Cerebellar nuclear complex (tissue), 1 donor: ENCODE measurements at places on chromosomes 12 and 14.

DNA sequence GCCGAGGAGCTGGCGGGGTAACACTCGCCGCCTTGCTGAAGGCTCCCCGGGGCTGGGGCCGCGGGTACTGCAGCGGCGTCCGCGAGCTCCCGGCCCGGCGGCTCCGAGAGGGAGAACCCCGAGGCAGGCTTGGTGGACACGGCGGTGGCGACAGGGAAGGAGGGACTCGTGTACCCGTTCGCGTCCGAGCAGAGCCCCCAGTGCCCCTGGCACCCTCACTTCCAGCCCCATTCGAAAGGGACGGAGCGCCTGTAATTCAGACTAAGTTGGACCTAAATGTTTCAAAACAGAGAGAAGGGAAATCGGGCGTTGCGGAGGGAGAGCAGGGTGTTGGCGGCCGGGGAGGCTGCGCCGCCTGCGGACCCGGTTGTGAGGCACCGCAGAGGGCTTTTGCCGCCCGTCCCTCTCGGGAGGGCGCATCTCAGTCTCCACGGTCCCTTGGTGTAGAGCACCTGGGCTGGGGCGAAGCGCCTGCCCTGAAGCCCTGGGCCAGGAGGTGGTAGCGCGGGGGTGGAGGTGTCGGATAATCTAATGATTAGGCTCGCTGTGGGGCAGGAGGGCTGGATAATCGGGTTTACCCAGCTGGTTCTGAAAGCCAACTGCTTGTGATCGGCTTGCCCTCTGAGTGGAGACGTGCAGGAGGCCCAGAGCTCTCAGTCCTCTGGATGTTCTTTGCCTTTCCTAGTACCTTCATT is 771 bp downstream of the DAAM1 start:
- DNase-seq = no peak

- no peak for DNase-seq
Measured at GRCh38 chr12:30687265-30687986, 8.2 kb downstream of the IPO8 start.

DNA sequence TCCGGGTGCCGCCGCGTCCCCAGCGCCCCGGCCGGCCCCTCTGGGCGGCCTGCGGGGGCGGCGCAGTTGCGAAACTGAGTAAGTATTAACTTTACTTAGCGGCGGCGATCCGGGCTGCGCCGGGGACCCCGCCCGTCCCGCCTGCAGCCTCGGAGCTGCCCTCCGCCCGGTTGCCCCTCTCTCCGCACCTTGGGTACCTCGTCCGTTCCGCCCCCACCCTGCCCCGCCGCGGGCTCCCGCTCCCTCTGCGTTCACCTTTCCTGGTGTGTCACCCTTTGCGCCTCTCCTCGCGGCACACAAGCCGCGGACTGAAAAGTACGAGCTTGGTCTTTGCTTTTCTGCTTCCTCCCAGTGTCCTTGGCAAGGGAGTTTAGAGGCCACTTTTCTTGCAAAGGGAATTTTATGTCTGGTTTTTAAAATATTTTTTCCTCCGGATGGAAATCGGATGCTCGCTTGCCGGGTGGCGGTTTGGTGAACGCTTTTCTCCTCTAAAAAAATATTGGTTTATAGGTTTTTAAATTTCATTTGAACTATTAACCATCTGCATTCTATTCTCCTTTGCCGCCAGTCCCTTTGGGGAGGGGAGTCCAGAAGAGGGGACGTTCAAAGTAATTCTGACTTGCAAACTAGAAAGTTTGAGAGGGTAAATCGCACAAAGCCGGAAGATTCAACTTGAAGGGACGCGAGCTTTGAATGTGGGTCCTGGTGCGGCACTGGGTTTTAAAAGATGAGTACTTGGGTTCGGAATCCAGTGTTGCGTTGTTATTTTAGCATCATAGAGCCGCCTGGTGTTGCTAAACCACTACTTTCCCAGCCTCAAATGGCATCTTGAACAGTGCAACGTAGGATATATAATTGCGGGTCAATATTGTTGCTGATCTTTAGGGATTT is 834 bp downstream of the RASSF8 start:
- DNase-seq = no peak

DNA sequence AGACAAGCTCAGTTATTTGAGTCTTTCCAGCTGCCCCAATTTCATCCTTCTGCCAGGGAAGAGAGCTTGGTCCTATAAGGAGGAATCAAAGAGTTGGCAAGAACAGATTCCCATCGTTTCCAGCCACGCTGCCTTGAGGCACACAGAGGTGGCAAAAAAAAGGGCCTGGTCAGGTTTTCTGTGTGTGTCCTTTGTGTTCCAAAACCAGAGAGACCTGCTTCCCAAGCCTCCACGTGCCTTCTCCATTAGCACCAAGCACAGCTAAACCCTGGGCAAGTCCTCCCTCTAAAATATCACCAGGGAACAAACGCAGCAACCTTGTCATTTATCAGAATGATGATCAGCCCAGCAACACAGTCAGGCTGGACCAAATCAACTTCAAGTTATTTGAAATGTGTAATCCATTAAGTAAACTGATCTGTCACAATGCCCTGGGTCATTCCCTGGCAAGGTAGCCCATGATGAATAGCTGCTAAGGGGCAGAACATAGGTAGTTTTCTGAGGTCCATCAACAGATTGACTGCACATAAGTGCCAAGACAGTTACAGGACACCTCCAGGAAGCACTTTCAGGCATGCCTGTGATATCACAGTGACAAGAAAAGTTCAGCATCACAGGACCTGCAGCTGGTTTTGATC is 28.6 kb upstream of the C12orf42 start:
- no peak for DNase-seq

GRCh38 chr12:57760347-57760982 is 5.6 kb downstream of the MARCHF9 start:
- no peak for DNase-seq

DNA sequence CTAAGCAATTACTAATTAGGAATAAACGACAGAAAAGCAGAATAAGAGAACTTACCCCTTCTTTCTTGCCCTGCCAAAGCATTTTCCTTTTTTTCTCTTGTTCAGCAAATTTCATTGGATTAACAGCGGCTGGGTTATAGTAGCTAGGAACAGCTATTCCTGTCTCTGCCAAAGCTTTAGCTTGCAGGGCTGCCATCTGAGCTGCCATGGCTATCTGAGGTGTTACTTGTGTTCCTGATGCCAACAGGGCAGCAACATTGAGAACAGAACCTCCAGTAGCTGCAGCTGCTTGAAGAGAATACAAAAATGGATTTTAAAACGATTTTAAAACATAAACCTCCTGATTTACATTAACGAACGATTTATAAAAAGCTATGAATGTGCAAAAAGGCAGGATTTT is 7.4 kb upstream of the ZCCHC8 start:
- DNase-seq = no peak

DNA sequence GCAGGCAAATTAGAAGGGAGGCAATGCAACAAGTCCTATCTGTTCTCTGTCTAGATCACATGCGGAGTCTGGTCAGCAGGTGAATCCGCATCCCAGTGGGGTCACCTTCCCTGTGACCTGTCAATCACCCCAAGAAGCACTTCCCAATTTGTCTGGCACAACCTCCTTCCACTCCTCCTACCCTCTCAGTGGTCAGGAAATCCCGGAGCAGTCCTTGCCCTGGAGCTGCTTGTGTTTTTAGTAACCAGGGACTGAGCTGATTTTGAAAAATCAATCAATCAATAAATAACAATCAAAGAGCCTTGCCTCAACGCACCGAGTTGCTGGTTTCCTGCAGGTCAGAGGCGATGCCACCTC is 572 bp upstream of the ACSS3 start:
- DNase-seq = no peak

GRCh38 chr12:130422676-130423075 is 85.0 kb downstream of the PIWIL1 start:
- DNase-seq = no peak

DNA sequence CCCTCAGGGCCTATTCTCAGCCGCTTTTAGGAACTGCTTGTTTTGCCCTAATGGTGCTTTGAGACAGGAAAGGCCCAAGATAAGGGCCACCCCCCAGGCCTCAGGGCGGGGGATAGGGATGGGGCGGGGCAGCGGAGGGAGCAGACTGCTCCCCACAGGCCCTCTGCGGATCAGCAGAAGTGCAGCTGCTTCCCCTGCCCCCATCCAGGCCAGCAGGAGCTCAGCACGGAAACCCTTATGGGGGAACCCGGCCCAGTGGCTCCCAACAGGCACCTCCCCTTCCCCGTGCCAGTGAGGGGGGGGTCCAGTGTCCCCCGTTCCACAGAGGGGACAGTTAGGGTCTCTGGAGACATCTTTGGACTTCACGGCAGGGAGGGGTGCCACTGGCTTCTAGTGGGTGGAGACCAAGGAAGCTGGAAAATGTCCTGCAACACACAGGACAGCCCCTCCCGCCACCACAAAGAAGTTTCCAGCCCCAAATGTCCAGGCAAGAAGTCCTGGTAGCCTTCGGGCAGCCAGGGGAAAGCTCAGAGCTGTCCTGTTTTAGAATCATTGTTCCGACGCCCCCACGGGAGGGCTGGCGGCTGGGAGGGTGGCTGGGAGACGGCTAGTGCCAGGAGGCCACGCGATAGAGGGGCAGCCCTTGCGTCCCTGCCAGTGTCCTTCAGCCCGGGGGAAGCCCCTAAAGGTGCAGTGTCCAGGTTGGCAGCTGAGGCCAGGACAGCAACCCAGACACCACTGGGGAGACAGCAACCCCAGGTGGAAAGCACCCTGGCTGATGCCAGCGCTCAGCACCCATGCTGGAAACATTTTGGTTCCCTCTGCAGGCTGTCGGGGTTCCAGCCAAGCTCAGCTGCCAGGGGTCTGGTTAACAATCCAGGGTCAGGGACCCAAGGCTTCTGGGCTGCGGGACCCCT is 10.4 kb upstream of the GPR132 start:
- DNase-seq = no peak
